Osteoblast (primary cell): ENCODE measurements at places on chromosomes 7 and 10.
A peak's percentile ranks its signal among the peaks of the same experiment; 100 is the strongest.

DNA sequence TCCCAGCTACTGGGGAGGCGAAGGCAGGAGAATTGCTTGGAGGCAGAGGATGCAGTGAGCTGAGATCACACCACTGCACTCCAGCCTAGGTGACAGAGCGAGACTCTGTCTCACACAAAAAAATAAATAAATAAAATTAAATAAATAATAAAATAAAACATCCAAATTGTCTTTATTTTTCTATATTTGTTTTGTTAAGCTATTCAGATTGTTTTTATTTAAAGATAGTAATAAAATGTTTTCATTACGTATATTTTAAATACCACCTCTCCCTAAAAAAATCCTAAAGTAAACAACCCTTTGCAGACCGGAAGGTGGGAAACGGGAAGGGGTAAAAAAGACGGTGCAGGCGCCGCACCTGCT is 70.7 kb upstream of the TNRC18 start:
- no peaks in the 10 kb centered on the region for H3K27me3 ChIP-seq
- no peak overlapping the region for H3K27ac ChIP-seq
- DNase-seq: no peak

GRCh38 chr10:6383096-6383812 is 180.5 kb downstream of the PFKFB3 start:
- H3K4me3 ChIP-seq: no peak overlapping the region
- H3K36me3 ChIP-seq: no peaks in the 10 kb centered on the region
- H3K27me3 ChIP-seq: no peaks in the 10 kb centered on the region
- no peaks in the 10 kb centered on the region for H3K4me1 ChIP-seq
- DNase-seq: peak; percentile 46
- H3K27ac ChIP-seq: no peak overlapping the region

DNA sequence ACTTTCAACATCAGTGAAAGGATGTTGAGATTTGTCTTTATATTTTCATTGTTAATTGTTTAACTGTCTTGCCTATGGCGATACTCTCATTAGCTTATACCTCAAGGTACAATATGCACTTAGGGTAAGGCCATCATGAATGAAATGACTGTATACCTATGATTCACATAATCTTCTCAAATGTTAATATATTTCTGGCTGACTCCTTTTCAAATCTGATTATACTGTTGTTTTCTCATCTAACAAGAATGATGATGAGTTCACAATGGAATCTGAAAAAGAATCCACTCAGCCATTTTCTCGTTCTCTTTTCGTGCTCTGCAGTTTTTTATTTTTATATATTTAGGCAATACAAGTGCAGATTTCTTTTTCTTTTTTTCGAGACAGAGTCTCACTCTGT is 159.1 kb downstream of the ARHGAP12 start:
- peaks cover 21% of the 10 kb centered on the region for H3K4me1 ChIP-seq
- no peak overlapping the region for H3K4me3 ChIP-seq
- H3K36me3 ChIP-seq: no peaks in the 10 kb centered on the region
- peak; percentile 93 for DNase-seq
- H3K27ac ChIP-seq: peak overlapping the region; percentile 60
- H3K27me3 ChIP-seq: no peaks in the 10 kb centered on the region

DNA sequence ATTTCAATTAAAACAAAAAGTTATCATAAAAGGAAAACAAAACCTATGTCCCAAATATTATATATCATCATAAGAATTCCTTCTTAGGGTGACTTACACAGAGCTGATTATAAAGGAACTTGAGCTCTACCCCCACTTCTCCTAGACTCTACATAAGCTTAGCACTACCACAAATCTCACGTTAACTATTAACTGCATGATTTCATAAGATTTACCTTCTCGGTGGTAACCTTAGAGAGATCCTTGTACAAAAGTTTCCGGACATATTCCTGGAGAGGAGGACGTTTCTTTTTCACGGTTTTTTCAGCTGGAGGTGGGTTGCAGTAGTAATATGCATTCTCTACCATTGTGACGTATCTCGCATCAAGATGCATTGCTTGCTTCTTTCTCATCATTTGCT is 83.7 kb downstream of the UPF2 start:
- DNase-seq: peak; percentile 27
- H3K4me3 ChIP-seq: no peak overlapping the region
- H3K27ac ChIP-seq: no peak overlapping the region
- H3K27me3 ChIP-seq: no peaks in the 10 kb centered on the region
- H3K4me1 ChIP-seq: no peaks in the 10 kb centered on the region

GRCh38 chr7:157892751-157893523 is 556.1 kb downstream of the DNAJB6 start:
- no peak overlapping the region for H3K27ac ChIP-seq
- H3K4me3 ChIP-seq: no peak overlapping the region
- H3K4me1 ChIP-seq: no peaks in the 10 kb centered on the region
- no peaks in the 10 kb centered on the region for H3K27me3 ChIP-seq
- no peaks in the 10 kb centered on the region for H3K36me3 ChIP-seq

- H3K4me3 ChIP-seq: no peak overlapping the region
- H3K27me3 ChIP-seq: no peaks in the 10 kb centered on the region
- DNase-seq: no peak
- H3K4me1 ChIP-seq: peaks cover 28% of the 10 kb centered on the region
These were observed 32.6 kb downstream of the PIP4K2A start for GRCh38 chr10:22681783-22682183.

DNA sequence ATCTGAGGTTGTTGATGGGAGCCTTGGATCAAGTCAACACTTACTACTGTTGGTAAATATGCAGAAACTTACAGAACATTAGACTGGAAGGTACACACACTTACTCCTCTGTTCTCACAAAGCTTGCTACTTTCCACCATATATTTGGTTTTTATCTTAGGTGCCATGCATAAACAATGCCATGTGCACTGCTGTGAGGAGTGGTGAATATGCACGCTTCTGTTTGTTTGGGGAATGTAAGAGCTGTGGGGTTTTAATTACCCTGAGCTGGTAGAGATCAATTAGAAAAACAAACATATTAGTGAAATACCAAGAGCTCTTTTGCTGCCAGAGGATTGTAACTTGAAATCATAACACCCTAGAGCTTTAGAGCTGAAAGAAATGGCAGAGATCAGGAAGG is 79.8 kb upstream of the ARID5B start:
- no peak overlapping the region for H3K4me3 ChIP-seq
- H3K27me3 ChIP-seq: no peaks in the 10 kb centered on the region
- no peak overlapping the region for H3K27ac ChIP-seq

DNA sequence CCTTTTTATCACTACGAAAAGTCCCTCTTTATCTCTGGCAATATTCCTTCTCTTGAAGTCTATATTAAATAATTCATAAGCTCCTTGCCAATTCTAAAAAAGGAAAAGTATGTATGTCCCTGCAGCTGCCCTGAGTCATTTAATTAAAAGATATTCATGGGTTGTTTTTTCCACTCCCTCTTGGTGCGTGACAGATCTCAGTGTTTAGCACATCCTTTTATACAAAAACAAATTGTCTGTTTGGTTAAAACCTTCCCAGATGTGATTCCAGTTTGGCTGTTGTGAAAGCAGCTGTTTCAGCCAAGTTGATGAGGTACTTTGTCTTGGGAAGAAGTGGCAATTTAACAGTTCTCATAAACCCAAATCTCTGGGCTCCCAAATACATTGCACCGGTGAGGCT is 33.8 kb upstream of the PRLHR start:
- no peak overlapping the region for H3K27ac ChIP-seq
- no peaks in the 10 kb centered on the region for H3K4me1 ChIP-seq
- no peak overlapping the region for H3K4me3 ChIP-seq
- peak; percentile 79 for DNase-seq
- H3K27me3 ChIP-seq: peaks cover 3% of the 10 kb centered on the region

- H3K36me3 ChIP-seq: no peaks in the 10 kb centered on the region
- DNase-seq: no peak
- no peak overlapping the region for H3K27ac ChIP-seq
These were observed 99.9 kb upstream of the ZNF32 start for GRCh38 chr10:43748560-43748959.

GRCh38 chr7:3866277-3866676 is 565.2 kb downstream of the SDK1 start:
- H3K36me3 ChIP-seq: no peaks in the 10 kb centered on the region
- H3K4me1 ChIP-seq: no peaks in the 10 kb centered on the region
- DNase-seq: no peak
- H3K27me3 ChIP-seq: no peaks in the 10 kb centered on the region
- H3K4me3 ChIP-seq: no peak overlapping the region
- H3K27ac ChIP-seq: no peak overlapping the region

GRCh38 chr10:120422457-120422856 is 34.6 kb upstream of the PLPP4 start:
- peaks cover 36% of the 10 kb centered on the region for H3K4me1 ChIP-seq
- no peaks in the 10 kb centered on the region for H3K36me3 ChIP-seq
- H3K27ac ChIP-seq: peak overlapping the region; percentile 79
- H3K4me3 ChIP-seq: no peak overlapping the region

DNA sequence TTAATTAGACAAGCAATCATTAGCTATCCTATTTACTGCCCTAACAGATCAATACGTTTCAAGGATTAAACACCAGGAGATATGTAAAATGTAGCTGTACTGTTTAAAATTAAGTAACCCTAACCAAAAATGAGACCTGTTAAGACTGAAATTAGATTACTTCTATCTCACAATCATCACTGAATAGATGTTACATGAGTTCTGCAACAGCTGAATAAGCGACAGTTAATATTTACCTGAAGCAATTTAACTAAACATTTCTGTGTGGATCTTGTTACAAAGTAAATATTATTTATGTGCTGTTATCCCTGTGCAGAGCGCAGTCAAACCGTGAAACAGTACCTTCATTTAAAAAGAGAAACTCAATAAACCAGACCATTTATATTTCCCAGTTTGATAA is 122.5 kb downstream of the RELN start:
- H3K27ac ChIP-seq: no peak overlapping the region
- no peak overlapping the region for H3K4me3 ChIP-seq
- no peaks in the 10 kb centered on the region for H3K36me3 ChIP-seq

DNA sequence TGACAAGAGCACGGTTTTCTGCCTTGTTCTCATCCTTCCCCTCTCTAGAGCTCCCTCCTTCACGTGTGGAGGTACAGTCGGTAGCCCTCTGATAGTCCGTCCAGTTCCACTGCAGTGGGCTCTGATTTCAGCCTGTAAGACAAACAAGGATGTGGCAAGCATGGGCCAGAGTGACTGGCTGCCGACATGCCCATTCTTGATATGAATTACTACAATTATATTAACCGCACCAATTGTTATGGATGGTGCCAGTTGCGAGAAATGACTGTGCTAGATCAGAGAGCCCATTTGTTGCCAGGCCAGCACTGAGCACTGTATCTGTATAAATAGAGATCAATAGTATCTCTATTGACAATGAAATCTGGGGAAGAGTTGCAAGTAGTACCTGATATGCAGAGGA is 146.6 kb downstream of the CHN2 start:
- no peak overlapping the region for H3K27ac ChIP-seq
- H3K4me1 ChIP-seq: no peaks in the 10 kb centered on the region
- H3K4me3 ChIP-seq: no peak overlapping the region
- peaks cover 5% of the 10 kb centered on the region for H3K27me3 ChIP-seq
- no peak for DNase-seq

GRCh38 chr7:366161-366803 is 76.3 kb downstream of the FOXL3 start:
- peaks cover 12% of the 10 kb centered on the region for H3K27me3 ChIP-seq
- no peak for DNase-seq
- H3K4me3 ChIP-seq: peak overlapping the region; percentile 60
- H3K4me1 ChIP-seq: peaks cover 4% of the 10 kb centered on the region
- no peaks in the 10 kb centered on the region for H3K36me3 ChIP-seq
- H3K27ac ChIP-seq: no peak overlapping the region

DNA sequence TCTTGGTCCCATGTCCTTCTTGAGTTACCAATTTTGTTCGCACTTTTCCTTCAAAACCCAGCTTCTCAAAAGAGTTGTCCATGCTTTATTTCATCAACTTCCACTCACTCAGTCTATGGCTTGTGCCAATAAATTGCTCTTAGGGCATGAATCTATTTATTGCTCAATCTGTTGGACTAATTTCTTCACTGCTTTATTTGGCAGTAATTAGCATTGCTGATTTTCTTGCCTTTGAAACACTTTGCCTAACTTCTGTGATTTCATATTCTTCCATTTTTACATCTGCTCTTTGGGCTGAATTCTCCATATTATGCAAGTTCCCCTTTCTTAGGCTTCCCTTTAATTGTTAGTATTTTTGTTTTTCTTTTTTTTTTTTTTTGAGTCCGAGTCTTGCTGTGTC is 16.8 kb downstream of the DLD start:
- H3K4me3 ChIP-seq: no peak overlapping the region
- DNase-seq: no peak

- no peak overlapping the region for H3K27ac ChIP-seq
- no peaks in the 10 kb centered on the region for H3K4me1 ChIP-seq
- H3K27me3 ChIP-seq: peaks cover 3% of the 10 kb centered on the region
- DNase-seq: no peak
These were observed 493.0 kb downstream of the LRMDA start for GRCh38 chr10:75924309-75924902.

DNA sequence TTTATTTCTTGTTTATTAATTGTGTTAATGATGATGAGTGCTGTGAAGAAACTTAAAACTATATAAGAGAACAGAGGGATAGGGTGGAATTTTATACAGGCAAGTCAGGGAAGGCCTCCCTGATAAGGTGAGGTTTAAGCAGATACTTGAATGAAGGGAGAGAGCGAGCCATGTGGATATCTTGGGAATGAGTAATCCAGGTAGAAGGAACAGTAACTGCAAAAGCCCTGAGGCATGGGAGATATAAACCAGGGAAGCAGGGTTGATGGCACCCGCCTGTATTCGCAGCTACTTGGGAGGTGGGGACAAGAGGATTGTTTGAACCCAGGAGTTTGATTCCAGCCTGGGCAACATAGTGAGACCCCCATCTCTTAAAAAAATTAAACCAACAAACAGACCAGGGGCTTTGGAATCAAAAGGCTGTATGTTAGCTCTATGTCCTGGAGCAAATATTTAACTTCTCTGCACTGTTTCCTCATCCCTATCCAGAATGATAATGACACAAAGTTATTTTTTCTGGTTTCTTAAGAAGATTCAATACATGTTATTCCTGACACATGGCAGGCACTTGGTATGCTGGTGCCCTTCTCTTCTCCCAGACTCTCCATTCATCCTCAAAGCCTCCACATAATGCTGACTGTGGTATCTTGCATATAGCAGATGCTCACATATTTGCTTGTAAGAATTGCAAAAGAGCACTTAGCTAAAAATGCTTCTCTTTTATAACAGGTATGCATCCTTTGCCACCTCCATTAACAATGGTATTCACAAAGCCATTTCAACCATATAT is 169.3 kb downstream of the CHN2 start:
- no peaks in the 10 kb centered on the region for H3K36me3 ChIP-seq
- no peak overlapping the region for H3K27ac ChIP-seq
- H3K4me3 ChIP-seq: no peak overlapping the region
- peaks cover 7% of the 10 kb centered on the region for H3K27me3 ChIP-seq

GRCh38 chr7:146728141-146728540 is 611.5 kb downstream of the CNTNAP2 start:
- no peak overlapping the region for H3K4me3 ChIP-seq
- H3K27me3 ChIP-seq: no peaks in the 10 kb centered on the region
- H3K4me1 ChIP-seq: no peaks in the 10 kb centered on the region
- DNase-seq: no peak
- no peak overlapping the region for H3K27ac ChIP-seq
